T-helper 9 cell (primary cell): ENCODE measurements at places on chromosomes 1 and 21.

- no peak for DNase-seq
Measured at GRCh38 chr21:45388611-45389296, 16.2 kb upstream of the COL18A1 start.

DNA sequence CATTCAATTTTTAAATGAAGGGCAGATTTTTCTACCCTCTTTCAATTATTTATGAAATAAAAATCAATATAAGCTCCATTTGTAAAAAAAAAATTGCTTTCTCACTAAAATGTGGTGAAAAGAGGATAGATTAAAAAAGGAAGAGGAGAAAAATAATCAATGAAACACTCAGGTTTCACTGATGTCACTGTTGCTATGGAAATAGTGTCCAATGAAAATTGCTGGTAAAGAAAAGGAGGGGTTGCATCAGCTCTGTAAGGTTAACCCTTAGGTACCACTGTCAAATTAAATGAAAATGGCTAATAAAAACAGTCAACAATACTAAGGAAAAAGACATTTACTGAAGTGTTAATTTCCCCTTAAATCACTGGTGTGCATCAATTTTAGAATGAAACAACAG, 91.6 kb upstream of the TTC39A start:
- DNase-seq, result no peak

GRCh38 chr1:32991386-32991785, 26.8 kb upstream of the RNF19B start:
- no peak for DNase-seq

DNA sequence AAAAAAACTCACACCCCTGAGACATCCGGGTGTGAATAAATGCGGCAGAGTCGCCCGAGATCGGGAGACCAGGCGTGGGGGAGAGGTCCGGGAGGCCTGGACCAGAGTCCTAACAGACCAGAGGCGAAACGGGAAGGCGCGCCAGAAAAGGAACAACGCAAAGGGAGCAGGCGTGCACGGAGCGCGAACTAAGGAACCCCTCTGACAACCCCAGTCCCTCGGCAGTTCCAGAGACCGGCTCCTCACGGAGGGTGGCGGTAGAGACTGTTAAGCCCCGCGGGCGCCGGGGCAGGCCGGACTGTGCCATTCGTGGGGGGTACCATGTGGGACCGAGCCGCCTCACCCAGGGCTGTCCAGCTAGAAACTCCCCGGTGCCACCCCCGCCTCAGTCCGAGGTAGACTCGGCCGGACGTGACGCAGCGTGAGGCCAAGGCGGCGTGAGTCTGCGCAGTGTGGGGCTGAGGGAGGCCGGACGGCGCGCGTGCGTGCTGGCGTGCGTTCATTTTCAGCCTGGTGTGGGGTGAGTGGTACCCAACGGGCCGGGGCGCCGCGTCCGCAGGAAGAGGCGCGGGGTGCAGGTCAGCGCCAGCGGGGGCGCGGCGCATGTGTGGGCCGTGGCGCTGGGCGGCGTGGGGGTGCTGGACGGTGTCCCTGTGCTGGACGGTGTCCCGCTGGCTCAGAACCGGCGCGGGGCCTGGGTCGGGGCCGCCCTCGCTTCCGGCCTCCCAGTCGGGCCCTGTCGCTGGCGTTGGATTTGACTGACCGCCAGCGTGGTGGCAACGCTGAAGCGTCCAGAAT, at the start of gene PARK7:
Gene PARK7 (plus strand): TSS at position 496 of the 798 bp plus-strand sequence. CDS start 1,075 bp downstream, outside the sequence.
- DNase-seq, result peak; percentile 99

DNA sequence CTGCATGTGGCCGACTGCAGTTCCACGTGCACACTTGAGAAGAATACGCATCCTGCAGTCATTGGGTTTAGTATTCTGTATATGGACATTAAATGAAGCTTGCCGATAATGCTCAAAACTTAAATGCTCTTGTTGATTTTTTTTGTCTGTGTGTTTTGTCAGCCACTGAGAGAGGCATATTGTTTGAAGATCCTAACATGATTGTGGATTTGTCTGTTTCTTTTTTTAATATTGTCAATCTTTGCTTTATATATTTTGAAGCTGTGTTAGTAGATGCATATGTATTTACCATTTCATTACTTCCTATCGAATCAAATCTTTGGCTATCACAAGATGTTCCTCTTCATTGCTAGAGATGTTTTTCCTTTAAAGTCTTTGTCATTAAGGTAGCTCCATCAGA, 73.2 kb downstream of the FHAD1 start:
- no peak for DNase-seq

DNA sequence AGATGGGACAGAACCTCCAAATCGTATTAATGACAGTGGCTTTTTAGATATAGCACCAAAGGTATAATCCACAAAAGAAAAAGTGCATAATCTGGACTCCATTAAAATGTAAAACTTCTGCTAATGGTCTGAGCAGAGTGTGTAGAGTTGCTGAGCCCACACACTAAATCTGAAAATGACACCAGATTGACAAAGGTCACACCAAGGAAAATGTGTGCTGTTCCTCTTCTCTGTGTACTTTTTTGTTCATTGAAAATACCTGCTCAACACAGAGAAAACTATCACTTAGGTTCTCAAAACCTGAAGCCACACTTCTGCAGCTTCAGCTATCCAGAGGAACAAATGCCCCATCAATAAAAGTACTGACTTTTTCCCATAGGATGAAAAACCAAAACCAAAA, 146.2 kb downstream of the AK5 start:
- DNase-seq, result no peak

GRCh38 chr21:46269466-46269865, 15.9 kb downstream of the MCM3AP start:
- no peak for DNase-seq

GRCh38 chr1:234517110-234517802, 38.3 kb upstream of the TARBP1 start:
- DNase-seq, result no peak

DNA sequence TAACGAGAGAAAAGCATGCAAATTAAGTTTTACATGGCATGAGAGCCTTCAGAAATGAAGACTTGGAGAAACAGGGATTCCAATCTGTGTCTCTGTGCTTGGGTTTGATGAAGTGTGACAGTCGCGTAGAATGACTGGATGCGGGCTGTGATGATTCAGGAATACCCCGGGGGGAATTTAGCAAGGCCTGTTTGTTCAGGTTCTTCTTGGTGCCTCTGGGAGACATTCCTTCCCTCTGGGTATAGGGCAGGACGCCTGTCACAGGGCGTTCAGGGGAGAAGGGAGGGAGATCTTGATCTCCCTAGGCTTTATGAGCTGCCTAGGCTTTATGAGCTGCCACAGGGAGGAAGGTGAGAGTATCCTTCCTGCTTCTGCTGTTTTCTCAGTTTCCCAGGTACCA, 36.6 kb downstream of the DOP1B start:
- no peak for DNase-seq

DNA sequence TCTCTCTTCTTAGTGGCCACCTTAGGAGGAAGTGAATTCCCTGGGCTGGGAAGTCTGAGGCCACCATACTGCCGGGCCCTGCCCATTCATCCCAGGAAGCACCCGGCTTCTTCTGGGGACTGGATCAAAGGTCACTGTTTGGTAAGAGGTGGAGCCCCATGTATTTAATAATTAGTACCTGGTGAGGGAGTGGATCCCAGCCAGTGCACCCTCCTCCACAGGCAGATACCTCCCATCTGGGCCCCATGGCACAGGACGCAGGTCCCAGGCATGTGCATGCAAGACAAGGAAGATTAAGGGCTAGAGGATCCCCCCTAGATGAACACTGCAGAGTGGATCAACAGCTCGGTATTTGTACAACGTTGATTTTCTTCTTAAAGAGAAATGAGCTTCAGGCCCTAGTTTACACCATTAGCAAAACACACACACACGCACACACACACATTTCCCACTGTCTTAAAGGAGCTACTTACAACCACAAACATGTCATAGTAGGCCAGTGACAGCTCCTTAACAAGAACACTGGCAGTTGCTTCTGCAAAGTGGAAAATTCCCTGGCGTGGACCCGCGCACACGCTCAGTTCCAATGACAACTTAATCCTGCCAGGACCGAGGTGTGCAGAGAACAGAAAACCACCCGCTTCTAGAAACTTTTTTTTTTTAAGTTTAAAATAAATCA, 90.7 kb downstream of the MRPL37 start:
- DNase-seq, result no peak
